T follicular helper cell (primary cell): ENCODE measurements at places on chromosomes 6 and 20.

- DNase-seq: no peak
Observed at GRCh38 chr6:139855671-139856311, 481.3 kb upstream of the CITED2 start.

- no peak for DNase-seq
Observed at GRCh38 chr20:62007127-62007647, 58.5 kb downstream of the TAF4 start.

- DNase-seq: no peak
Observed at GRCh38 chr20:47070176-47070575, 175.5 kb downstream of the EYA2 start.

GRCh38 chr20:42613076-42613475, 576.6 kb downstream of the PTPRT start:
- no peak for DNase-seq

GRCh38 chr20:21266191-21266536, 37.0 kb upstream of the XRN2 start:
- DNase-seq: no peak

GRCh38 chr6:136696238-136696637, 96.0 kb downstream of the MAP3K5 start:
- no peak for DNase-seq
